ENCODE measurements at places on chromosomes 11 and 22. TPM values are rescaled to one million over a fixed set of nuclear protein-coding genes. Genes with fewer than 3 reads are reported as not detected.

- DNase-seq = no peak
- peaks cover 6% of the 10 kb centered on the region for H3K4me1 ChIP-seq
- no peaks in the 10 kb centered on the region for H3K36me3 ChIP-seq
- no peak overlapping the region for H3K4me3 ChIP-seq
- H3K27ac ChIP-seq = no peak overlapping the region
Observed at GRCh38 chr11:35787013-35787504, 124.5 kb downstream of the TRIM44 start.

DNA sequence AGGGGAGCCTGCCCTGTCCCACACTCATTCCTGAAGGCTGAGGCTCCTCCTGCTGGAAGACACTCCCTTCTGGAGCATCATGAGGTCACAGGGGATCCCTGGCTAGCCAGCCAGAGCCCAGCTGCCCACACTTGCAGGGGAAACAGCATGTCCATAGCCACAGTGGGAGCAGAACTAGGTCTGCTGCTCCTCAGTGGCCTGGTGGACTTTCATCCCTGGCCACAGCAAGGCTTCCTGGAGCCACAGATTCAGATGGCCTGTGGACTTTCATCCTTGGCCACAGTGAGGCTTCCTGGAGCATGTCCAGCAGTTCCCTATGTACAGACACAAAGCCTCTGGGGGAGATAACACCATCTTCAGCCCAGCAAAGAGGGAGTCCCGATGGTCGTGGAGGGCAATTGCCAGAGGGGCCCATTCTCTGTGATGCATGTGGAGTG is 5.9 kb upstream of the APOL6 start:
- no peak overlapping the region for H3K4me3 ChIP-seq
- peaks cover 41% of the 10 kb centered on the region for H3K4me1 ChIP-seq
- H3K36me3 ChIP-seq = no peaks in the 10 kb centered on the region
- DNase-seq = no peak

GRCh38 chr11:75820645-75821044 is 5.6 kb downstream of the UVRAG start:
- H3K4me1 ChIP-seq = peaks cover 26% of the 10 kb centered on the region
- H3K27ac ChIP-seq = no peak overlapping the region
- no peaks in the 10 kb centered on the region for H3K36me3 ChIP-seq
- DNase-seq = no peak
- no peaks in the 10 kb centered on the region for H3K27me3 ChIP-seq

DNA sequence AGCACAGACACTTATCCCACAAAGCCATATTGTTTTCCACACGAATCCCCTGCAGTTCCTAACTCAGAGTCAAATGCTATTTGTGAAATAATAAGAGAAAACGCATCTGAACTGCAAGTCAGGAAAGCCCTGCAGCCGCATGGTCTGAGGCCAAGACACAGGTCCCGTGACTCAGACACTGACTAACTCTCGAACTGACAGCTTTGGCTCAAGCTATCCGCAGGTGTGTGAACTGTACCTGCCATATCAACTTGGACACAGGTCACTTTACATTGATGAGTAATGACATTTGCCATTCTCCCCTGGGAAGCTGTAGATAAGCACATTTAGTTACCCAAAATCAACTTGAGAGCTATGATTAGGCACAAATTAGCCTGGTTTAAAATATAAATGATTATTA is 34.9 kb upstream of the NFRKB start:
- peaks cover 35% of the 10 kb centered on the region for H3K36me3 ChIP-seq
- no peaks in the 10 kb centered on the region for H3K27me3 ChIP-seq
- H3K4me1 ChIP-seq = no peaks in the 10 kb centered on the region
- no peak for DNase-seq
- no peak overlapping the region for H3K27ac ChIP-seq

- no peak overlapping the region for H3K4me3 ChIP-seq
- DNase-seq = peak; percentile 94
- H3K27ac ChIP-seq = peak overlapping the region; percentile 89
- no peaks in the 10 kb centered on the region for H3K36me3 ChIP-seq
- H3K4me1 ChIP-seq = peaks cover 52% of the 10 kb centered on the region
Observed at GRCh38 chr11:12079726-12080556, 30.4 kb upstream of the MICAL2 start.

DNA sequence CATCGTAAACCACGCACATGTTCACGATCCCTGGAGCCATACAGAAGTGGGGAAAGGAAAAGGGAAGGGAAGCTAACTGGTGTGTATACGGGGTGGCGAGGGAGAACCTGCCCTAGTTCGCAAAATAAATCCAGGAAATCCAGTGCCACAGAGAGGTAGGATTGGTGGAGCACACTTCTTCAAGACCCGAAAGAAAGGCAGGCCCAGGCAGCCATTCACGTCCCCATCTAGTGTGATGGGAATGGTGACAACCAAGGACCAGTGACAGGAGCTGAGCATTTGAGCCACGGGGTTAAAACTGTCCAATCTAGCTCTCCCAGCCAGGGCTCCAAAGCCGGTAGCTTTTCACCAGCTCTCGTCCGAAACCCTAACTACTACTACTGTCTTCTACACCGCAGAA is 53.7 kb downstream of the IGSF9B start:
- no peaks in the 10 kb centered on the region for H3K4me1 ChIP-seq
- H3K27ac ChIP-seq = no peak overlapping the region
- peaks cover 74% of the 10 kb centered on the region for H3K36me3 ChIP-seq
- H3K27me3 ChIP-seq = no peaks in the 10 kb centered on the region
- no peak for DNase-seq

DNA sequence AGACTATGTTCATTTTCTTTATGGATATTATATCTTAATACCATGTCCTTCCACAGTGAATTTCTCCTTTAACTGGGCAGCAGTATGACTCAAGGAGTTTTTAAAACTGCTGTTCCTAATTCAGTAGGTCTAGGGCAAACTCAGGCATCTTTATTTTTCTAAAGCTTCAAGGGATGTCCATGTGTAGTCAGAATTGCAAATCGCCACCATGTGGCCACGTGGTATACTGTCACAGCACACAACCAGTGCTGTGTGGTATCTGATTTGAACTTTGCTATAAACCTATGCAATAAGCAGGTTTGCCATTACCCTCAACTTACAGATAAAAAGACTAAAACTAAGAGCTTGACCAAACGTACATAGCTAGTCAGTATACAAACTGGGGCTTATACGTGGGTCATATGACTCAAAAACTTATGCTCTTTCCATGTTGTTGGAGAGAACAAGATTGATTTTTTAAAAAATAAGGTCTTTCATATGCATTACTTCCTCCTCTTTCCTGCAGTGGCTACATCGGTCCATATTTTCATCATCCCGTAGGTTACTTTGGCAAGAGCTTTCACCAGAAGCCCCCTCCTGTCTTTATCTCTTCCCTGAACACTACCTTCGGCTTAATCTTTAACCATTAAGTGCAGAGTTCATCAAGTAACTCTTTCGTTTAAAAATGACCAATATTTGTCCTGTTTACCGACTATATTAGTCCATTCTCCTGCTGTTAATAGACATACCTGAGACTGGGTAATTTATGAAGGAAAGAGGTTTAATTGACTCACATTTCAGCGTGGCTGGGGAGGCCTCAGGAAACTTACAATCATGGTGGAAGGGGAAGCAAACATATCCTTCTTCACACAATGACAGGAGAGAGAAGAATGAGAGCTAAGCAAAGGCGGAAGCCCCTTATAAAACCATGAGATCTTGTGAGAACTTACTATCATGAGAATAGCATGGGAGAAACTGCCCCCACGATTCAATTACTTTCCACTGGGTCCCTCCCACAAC is 8.0 kb upstream of the HTATIP2 start:
- H3K27ac ChIP-seq = no peak overlapping the region
- H3K36me3 ChIP-seq = no peaks in the 10 kb centered on the region
- no peak overlapping the region for H3K4me3 ChIP-seq

GRCh38 chr11:2898366-2899079 is 12.9 kb upstream of the CDKN1C start:
- no peaks in the 10 kb centered on the region for H3K27me3 ChIP-seq
- peak overlapping the region; percentile 63 for H3K27ac ChIP-seq
- H3K4me3 ChIP-seq = no peak overlapping the region

DNA sequence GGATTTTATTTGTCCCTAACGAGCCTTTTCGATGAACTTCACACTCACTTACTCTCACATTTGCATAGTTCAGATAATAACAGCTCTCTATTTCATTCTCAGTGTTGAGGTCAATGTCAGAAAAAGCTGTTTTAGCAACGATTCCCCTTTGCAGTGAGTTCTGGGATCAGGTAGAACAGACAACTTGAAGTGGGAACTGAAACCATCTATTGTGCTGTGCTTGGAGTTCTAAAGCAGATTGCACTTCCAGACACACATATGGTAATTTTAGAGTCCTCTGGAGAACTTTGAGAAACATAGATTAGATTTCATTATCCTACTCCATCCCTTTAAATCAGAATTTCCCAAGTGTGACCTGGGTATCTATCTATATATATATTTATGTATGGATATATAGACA is 124.6 kb upstream of the BLID start:
- no peaks in the 10 kb centered on the region for H3K27me3 ChIP-seq
- DNase-seq = no peak
- no peak overlapping the region for H3K27ac ChIP-seq
- H3K4me1 ChIP-seq = no peaks in the 10 kb centered on the region
- H3K36me3 ChIP-seq = no peaks in the 10 kb centered on the region

GRCh38 chr22:39546889-39547586 is 14.5 kb upstream of the RPS19BP1 start:
- no peak for DNase-seq
- no peak overlapping the region for H3K27ac ChIP-seq
- no peak overlapping the region for H3K4me3 ChIP-seq
- H3K36me3 ChIP-seq = no peaks in the 10 kb centered on the region
- H3K4me1 ChIP-seq = no peaks in the 10 kb centered on the region

DNA sequence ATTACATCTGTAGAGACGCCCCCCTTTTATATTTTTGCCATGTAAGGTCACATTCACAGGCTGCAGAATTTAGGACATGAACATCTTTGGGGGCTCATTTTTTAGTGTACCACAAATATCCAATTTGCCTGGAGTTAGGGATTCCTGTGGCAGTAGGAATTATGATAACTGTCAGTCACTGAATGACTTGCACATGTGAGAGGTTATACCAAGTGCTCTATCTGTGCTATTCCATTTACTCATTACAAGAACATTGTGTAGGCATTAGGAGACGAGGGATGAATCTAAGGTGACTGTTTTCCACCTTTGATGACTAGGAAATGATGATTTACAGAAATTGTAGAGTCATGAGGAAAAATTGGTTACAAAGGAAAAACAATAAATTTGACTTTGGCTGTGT is 79.3 kb downstream of the LIF start:
- no peaks in the 10 kb centered on the region for H3K36me3 ChIP-seq
- no peaks in the 10 kb centered on the region for H3K4me1 ChIP-seq
- no peaks in the 10 kb centered on the region for H3K27me3 ChIP-seq
- no peak for DNase-seq
- no peak overlapping the region for H3K27ac ChIP-seq
- no peak overlapping the region for H3K4me3 ChIP-seq

DNA sequence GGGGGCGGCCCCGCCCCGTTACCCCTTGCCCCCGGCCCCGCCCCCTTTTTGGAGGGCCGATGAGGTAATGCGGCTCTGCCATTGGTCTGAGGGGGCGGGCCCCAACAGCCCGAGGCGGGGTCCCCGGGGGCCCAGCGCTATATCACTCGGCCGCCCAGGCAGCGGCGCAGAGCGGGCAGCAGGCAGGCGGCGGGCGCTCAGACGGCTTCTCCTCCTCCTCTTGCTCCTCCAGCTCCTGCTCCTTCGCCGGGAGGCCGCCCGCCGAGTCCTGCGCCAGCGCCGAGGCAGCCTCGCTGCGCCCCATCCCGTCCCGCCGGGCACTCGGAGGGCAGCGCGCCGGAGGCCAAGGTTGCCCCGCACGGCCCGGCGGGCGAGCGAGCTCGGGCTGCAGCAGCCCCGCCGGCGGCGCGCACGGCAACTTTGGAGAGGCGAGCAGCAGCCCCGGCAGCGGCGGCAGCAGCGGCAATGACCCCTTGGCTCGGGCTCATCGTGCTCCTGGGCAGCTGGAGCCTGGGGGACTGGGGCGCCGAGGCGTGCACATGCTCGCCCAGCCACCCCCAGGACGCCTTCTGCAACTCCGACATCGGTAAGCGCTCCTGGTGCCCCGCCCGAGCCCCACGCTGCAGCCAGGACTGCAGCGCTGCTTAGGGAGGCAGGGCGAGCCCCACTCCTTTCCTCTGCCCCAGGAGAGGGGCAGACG is at the start of gene TIMP3:
TSS of gene TIMP3 (plus strand) at position 169 of the 700 bp plus-strand sequence. CDS start at position 466, 297 bp downstream.
- peak within 1 kb of the TSS; percentile 95 for H3K27ac ChIP-seq
- H3K4me1 ChIP-seq = peaks cover 59% of the 10 kb centered on the region
- no peaks in the 10 kb centered on the region for H3K27me3 ChIP-seq
- H3K36me3 ChIP-seq = no peaks in the 10 kb centered on the region
- DNase-seq = peak; percentile 96

DNA sequence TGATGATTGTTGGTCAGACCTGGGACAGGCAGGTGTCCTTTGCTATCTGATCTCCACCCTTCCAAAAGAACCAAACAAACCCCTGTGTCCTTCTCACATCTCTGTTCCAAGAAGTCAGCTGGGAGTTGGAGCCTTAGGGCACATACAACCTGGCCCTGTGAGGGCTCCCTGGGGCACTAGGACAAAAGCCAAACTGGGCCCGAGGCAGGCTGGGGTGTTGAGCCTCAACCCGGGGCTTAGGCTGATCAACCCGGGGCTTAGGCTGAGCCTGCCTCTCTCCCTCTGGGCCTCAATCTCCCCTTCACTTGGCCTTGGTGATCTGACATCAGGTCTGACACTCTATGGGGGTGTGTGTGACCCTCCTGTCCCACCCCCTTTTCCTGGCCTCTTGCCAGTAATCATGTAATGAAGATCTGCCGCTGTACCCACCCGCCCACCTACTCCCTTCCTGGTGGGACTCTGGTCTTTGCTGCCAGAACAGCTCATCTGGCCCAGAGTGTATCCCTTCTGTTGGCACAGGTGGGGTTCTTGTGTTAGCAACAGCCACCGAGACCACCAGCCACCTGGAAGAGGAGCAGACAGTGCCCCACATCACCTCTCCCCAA is 22.8 kb upstream of the UVRAG start:
- DNase-seq = no peak
- H3K27me3 ChIP-seq = no peaks in the 10 kb centered on the region
- H3K4me3 ChIP-seq = no peak overlapping the region
- H3K36me3 ChIP-seq = no peaks in the 10 kb centered on the region

GRCh38 chr11:93236741-93237675 is 39.2 kb upstream of the SLC36A4 start:
- no peaks in the 10 kb centered on the region for H3K27me3 ChIP-seq
- no peaks in the 10 kb centered on the region for H3K4me1 ChIP-seq

- peak overlapping the region; percentile 3 for H3K27ac ChIP-seq
- H3K4me1 ChIP-seq = peaks cover 30% of the 10 kb centered on the region
- H3K27me3 ChIP-seq = no peaks in the 10 kb centered on the region
- H3K36me3 ChIP-seq = peaks cover 90% of the 10 kb centered on the region
- no peak overlapping the region for H3K4me3 ChIP-seq
- DNase-seq = no peak
Observed at GRCh38 chr22:30297991-30298701, 8.8 kb upstream of the CASTOR1 start.

GRCh38 chr11:30533445-30533947 is 52.7 kb downstream of the MPPED2 start:
- H3K36me3 ChIP-seq = no peaks in the 10 kb centered on the region
- no peak overlapping the region for H3K27ac ChIP-seq
- peaks cover 11% of the 10 kb centered on the region for H3K4me1 ChIP-seq

GRCh38 chr22:50250555-50251476 is at the start of gene HDAC10:
HDAC10 (minus strand) TSS chr22:50251265; CDS start chr22:50251032, 233 bp downstream.
- H3K27ac ChIP-seq = peak within 1 kb of the TSS; percentile 75
- H3K27me3 ChIP-seq = no peaks in the 10 kb centered on the region
- DNase-seq = no peak
- H3K36me3 ChIP-seq = peaks cover 15% of the 10 kb centered on the region

PRG2 gene
- not detected for total RNA-seq

IL18 gene
- 6.8 TPM for total RNA-seq

MAFF gene
- total RNA-seq = 31.0 TPM

GPHA2 gene
- not detected for total RNA-seq

RFPL1 gene
- not detected for total RNA-seq

WT1 gene
- total RNA-seq = not detected

OR51B2 gene
- total RNA-seq = not detected
